Prostate gland (tissue), 2 donors: ENCODE measurements at places on chromosomes 4 and X. TPM values are rescaled to one million over a fixed set of nuclear protein-coding genes. Genes with fewer than 3 reads are reported as not detected.

AMTN gene
- total RNA-seq, result 10.1 TPM

ASB12 gene
- not detected for total RNA-seq

DNA sequence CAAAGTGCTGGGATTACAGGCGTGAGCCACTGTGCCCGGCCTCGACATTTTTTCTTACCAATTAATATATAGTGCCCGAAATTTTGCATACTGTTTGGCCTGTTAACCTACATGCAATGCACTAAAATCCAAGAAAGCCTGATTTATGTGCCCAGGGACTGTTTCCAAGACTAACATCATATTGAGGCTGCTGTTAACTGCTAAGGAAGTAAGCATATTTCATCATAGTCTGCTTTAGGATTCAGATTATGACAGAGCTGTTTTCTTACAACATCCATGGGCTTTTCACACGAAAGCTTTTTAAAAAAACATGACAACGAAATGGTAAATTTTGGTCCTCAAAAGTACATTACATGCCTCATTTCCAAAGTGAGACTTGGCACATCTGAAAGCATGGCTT, 84.4 kb downstream of the STOX2 start:
- DNase-seq, result no peak

DNA sequence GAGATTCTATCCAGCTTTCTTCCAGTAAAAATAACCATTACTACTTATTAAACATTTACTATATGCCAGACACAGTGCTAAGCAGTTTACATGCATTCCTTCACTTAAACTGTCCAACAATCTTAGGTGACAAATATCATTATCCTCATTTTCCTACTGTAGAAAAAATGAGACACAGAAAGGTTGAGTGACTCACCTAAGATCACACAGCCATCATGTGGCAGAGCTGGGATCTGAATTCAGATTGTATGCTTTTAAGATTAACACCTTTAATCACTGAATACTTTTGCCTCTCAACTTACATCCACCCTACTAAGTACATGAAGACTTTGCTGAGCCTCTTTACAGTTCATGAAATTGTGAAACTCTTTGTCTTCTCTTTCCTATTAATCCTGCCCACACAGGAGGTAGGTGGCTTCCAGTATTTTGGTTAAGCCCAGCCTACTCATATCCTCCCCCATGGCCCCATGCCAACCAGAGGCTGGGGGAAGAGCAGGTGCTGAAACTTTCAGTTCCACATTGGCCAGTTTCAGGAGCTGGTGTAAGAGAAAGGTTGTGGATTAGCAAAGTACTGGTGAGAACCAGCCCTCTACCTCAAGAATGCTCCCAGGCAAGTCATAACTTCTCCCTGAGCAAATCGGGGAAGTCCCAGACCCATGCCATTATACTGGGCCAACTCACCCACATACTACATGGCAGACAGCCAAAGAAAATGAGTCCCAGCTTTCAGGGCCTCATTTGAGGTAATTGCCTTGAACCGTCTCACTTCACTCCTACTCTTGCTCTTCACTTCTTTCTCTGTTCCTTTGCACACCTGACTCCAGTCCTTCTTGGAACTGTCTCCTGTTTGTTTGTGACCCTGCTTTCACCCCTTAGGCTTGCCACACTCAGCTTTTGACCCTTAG, 211.1 kb downstream of the GUCY2F start:
- DNase-seq, result peak; percentile 22

GRK4 gene
- 3.4 TPM for total RNA-seq

DNA sequence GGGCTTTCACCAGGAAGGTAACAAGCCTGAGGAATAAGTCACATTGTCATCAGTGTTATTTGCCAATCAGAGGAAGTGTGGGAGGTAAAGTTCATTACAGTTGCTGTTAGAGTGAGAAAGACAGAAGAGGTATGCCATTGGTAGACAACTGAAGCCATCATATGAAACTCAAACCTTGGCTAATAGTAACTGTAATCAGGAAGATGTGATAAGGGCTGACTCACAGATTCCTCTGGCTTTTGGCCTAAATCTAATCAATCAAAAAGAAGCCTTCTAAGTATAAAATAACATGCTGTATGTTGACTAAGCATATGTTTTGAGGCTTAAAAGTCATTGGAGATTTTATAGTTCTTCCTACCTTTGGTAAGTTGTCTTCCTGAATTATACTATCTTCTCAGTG, 242.8 kb downstream of the PCDH7 start:
- DNase-seq, result no peak

PPP1R2C gene
- 6.6 TPM for total RNA-seq
